ENCODE measurements at places on chromosomes 5 and 9.

DNA sequence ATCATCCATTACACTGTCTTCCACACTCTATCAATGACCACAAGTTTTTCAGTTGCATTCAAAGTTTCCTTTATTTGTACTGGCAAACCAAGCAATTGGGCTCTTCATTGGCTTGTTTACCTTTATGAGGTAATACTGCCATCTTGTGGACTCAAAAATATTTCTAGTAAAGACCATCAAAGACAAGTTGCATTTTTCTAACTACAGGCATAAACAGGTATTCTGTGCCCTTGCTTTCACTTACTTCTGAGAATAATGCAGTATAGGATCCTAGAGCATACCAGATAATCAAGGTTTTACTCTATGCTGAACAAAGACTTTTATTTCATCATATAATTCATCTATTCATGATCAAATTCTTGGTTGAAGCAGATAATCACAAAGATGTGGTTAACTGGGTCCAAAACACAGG is 173.7 kb upstream of the POU5F2 start:
- no peak for DNase-seq

DNA sequence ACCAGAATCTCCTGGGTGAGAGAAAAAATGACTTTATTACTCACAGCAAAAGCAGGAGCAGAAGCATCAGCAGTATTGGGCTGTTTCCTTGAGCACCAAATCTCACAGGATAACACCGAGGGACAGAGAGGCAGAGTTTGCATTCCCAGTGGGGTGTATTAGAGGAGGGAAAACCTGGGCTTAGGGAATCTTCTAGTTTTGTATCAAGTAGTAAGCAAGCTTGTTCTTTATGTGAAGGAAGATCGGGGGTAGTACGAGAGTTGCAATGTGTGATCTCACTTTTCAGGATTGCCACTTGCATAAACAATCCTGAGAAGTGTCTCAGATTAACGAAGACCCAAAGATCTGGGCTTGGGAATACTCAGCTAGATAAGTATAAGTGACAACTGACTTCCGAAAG is 1163.0 kb downstream of the TAF11L14 start:
- DNase-seq, result no peak

GRCh38 chr5:89989776-89990175 is 419.8 kb downstream of the CETN3 start:
- no peak for DNase-seq

DNA sequence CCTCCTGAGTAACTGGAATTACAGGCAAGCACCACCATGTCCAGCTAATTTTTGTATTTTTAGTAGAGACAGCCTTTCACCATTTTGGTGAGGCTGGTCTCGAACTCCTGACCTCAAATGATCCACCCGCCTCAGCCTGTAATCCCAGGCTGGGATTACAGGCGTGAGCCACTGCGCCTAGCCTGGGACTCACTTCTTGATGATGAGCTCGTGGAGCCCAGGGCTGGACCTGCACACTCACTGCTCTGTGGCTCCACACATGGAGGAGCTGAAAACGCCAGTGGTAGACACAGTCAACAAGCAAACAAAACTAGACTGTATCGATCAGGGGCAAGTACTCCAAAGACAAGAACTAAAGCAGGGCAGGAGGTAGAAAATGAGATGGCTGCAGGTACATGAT is 59.8 kb upstream of the RPL26L1 start:
- DNase-seq, result no peak

GRCh38 chr9:111094433-111094924 is 56.2 kb upstream of the LPAR1 start:
- no peak for DNase-seq

DNA sequence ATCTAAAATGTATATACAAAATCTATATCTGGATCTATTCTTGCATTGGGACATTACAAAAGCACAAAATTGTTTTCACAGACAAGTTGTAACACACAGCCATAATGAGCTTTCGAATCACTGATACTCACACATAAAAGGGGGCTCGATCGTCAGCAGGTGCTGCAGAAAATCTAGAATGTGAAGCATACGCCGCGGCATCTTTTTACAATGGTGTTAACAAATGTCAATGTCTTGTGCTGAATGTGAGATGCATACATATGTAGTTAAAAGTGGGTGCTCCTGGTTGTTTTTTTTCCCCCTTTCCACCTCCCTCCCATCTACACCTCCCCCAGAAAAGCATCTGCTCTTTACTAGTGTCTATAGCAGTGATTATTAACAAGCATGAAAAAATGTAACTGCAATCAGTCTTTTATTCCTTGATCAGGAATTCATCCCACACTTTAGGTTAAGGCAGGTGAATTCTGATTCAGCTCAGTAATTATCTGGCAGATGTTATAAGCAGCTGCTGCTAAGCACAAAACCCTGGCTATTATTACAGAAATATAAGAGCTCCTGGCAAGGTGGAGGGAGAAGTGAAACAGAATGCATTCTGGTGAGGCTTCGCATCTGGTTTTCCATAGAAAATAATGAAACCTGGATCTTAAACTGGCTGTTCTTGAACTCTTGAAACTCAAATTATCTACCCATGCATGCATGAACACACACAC is 114.1 kb downstream of the MPDZ start:
- DNase-seq, result no peak
